ENCODE measurements at places on chromosomes 1 and 21.
A peak's percentile ranks its signal among the peaks of the same experiment; 100 is the strongest.

GRCh38 chr1:83547901-83548300 is 451.0 kb downstream of the TTLL7 start:
- DNase-seq = no peak

DNA sequence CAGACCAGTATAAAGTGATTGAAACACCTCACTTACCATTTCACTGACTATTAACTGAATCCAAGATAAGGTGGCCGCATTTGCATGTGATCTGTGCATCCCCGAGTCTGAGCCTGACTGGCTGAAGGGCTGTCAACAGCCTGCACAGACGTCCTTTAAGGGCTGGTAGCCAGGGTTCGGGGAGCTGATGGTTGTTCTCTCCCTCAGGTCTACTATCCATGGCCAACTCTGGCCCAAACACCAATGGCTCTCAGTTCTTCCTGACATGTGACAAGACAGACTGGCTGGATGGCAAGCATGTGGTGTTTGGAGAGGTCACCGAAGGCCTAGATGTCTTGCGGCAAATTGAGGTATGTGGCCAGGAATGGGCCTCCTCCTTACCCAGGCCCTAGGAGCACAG is 14.0 kb downstream of the PPIE start:
- no peak for DNase-seq

DNA sequence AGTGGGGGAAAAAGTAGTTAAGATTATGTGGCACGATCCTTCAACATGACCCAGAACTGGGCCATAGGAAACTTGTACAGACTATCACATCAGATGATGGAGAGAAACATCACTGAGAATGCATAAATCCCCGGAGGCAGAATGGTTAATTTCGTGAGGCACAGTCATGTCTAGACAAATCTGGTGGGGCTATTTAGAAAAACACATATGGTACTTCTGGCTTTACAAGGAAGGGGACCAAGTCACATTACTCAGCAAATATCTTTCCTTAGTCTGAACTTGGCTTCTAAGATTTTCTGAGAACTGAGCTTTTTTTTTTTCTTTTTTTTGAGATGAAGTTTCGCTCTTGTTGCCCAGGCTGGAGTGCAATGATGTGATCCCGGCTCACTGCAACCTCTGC is 9.2 kb upstream of the UQCRHL start:
- no peak for DNase-seq

- DNase-seq = no peak
Measured at GRCh38 chr1:203444171-203444576, 31.4 kb upstream of the PRELP start.

- DNase-seq = no peak
Measured at GRCh38 chr1:222886878-222887351, 72.1 kb downstream of the DISP1 start.

DNA sequence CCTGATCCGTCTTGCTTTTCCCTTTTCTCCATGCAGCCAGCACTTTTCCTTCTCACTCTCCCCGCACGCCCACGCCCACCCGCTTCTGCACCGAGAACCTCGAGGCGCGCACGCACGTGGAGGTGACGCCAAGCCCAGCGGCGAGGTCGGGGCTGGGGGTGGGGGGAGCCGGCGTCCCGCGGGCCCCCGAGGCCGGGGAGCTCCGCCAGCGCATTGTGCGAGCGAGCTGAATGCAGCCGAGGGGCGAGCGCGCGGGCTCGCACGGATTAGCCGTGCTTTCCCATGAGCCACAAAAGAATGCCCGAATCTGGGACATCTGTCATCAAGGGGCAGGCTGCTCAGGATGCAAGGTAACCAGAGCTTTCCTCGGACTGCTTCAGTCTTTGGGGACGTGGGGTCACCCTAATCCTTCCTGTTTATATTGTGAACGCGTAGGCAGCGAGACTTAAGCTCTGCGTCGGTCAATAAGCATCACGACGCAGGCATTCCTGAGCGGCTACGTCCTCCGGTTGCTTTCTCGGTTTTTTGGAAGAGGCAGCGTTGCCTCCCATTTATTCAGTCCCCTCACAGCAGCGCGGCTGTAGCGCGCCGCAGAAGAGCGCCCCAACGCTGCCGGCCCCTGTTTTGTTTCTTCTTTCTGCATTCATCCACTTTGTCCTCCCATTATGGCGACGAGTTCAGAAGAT is 67.3 kb upstream of the AKT3 start:
- peak; percentile 52 for DNase-seq

DNA sequence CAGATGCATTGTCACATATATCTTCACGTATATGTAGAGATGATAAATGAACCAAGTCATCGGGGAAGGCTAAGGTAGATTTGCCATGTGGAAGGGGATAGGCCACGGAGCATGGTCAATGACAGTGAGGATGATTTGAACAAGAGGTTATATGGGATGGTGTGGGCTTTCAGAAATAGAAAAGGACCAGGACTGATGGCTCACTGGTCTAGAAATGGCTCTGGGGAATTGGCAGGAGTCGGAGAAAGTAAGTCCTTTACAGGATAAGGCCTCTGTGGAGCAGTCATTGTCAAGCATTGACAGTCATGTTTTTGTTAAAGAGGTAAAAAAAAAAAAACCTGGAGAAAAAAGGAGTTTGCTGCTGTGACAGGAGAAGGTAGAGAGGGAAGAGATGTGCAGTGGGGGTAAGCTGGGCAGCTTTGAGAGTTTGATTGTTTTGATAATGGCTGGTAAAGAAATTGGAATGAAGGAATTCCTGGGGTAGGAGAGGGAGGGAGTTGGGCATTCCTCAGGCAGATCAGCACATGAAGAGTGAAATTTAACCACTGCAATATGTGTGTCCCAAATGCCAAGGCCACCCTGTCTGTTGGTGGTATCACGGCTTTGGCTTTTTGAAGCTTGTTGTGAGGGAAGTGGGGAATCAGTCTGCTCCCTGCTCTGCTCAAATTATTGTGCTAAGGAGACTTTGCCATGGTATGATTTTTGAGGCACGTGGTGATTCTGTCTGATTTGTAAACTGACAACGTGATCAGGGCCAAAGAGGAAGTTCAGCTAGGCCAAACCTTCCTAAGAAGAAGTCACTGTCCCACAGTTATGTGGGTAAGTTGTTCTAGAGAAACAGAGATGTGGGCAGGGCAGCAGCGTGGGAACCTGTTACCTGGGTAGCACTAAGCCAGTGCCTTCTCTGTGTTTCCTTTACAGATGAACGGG is 26.0 kb downstream of the MACF1 start:
- no peak for DNase-seq
